ENCODE measurements at places on chromosomes 5 and 9. TPM values are rescaled to one million over a fixed set of nuclear protein-coding genes. Genes with fewer than 3 reads are reported as not detected.

Gene CDC25C
- not detected for total RNA-seq

Gene CCDC187
- not detected for total RNA-seq

Gene AUH
- 22.1 TPM for total RNA-seq

Gene FOXD4L5
- 0.10 TPM for total RNA-seq

Gene PCDHA12
- total RNA-seq = 0.15 TPM

Gene MLANA
- total RNA-seq = not detected

Gene CDKN2A
- not detected for total RNA-seq

Gene TMEM141
- 85.7 TPM for total RNA-seq

Gene PCA3
- total RNA-seq = not detected

Gene NMUR2
- not detected for total RNA-seq

Gene C5orf58
- not detected for total RNA-seq

Gene ZNF354C
- 4.9 TPM for total RNA-seq

Gene KCTD16
- not detected for total RNA-seq

Gene SH3TC2
- 3.1 TPM for total RNA-seq

Gene MYMK
- total RNA-seq = not detected

Gene PDE6A
- 0.16 TPM for total RNA-seq

Gene TXNDC8
- not detected for total RNA-seq

Gene XPA
- 5.7 TPM for total RNA-seq

Gene TAF11L10
- total RNA-seq = not detected

Gene BARHL1
- not detected for total RNA-seq

Gene GRXCR2
- 0.60 TPM for total RNA-seq

Gene TLX3
- not detected for total RNA-seq

Gene FLT4
- total RNA-seq = 5.6 TPM

Gene ATP10B
- total RNA-seq = 0.12 TPM

Gene CXCL14
- total RNA-seq = 11.7 TPM

Gene SVEP1
- total RNA-seq = 18.6 TPM

Gene FBXL7
- 18.1 TPM for total RNA-seq

Gene CNTFR
- 21.3 TPM for total RNA-seq

Gene DOK3
- total RNA-seq = 5.3 TPM

Gene FBP2
- total RNA-seq = 0.62 TPM
